ENCODE measurements at places on chromosomes 1 and 21.

DNA sequence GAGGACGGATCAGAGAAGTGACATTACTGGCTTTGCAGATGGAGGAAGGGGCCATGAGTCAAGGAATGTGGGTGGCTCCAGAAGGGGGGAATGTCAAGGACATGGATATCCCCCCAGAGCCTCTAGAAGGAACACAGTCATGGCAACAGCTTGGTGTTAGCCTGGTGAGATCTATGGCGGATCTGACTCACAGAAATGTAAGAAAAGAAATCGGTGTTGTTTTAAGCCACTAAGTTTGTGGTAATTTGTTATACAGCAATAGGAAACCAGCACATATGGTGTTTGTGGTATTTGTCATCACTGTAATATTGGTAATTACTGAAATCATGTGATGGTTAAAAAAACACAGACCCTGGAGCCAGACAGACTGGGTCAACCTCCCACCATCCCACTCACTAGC lies 236.2 kb downstream of the SETD4 start:
- no peak for DNase-seq

DNA sequence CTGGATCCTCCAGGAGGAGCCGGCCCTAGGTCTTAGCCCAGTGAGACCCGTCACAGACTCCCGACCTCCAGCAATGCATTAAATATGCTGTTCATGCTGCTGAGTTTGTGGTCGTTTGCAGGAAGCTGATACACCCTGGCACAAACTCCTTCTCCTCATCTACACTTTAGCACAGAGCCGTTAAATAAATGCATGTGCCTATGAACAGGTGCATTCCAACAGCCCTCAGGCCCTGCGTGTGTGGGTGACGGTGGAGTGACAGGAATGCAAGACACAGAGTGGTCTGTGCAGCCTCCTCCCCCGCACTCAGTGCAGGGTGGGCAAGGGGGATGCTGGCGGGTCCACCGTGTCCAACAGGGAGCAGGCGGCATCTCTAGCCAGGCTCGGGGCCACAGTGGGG lies 106.6 kb upstream of the TMPRSS2 start:
- no peak for DNase-seq

- DNase-seq, result no peak
These were observed 85.5 kb downstream of the RAB3GAP2 start for GRCh38 chr1:220186752-220187151.

- DNase-seq, result no peak
These were observed 3.2 kb downstream of the ZFYVE9 start for GRCh38 chr1:52145137-52145536.

- no peak for DNase-seq
These were observed 41.5 kb downstream of the CHIA start for GRCh38 chr1:111332190-111332589.

DNA sequence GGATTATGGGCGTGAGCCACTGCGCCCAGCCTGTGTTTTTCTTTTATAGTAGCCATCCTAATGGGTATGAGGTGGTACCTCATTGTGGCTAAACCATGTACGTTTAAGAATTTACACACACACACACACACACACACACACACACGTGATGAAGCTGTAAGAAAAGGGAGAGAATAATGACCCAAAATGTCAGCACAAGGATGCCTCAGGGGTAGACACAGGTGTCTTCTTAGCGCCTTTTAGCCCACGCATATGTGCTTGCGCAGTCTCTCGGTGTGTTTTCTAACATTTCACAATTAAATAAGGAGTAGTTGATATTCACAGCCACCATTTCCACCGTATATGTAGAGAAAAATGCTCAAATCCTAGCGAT lies 782 bp upstream of the PFKL start:
- DNase-seq, result peak; percentile 49

GRCh38 chr1:223224465-223224864 lies 81.4 kb upstream of the TLR5 start:
- no peak for DNase-seq

DNA sequence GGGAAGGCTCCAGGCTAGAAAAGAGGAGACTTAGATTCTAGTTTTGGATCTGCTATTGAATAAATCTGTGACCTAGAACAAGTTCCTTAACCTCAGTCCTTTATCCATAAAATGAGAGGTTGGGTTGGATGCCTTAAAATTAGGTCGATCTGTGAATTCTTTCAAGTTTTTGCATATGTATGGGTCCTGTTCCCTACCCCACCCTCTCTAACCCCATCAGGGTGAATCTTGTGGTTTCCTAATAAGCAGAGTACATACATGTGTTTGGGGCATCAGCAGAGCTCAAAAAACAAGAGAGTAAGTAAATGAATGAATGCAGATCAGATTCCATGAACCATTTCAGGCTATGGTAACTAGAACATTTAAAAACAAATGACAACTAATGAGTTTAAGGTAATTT lies 6.2 kb downstream of the SPRR4 start:
- no peak for DNase-seq

- peak; percentile 19 for DNase-seq
These were observed 40.3 kb downstream of the XPR1 start for GRCh38 chr1:180672105-180672504.

GRCh38 chr1:66022904-66023620 lies 230.4 kb downstream of the PDE4B start:
- DNase-seq, result no peak

- no peak for DNase-seq
These were observed 50.1 kb upstream of the KRTAP19-8 start for GRCh38 chr21:31088474-31088751.

- no peak for DNase-seq
These were observed 150.9 kb upstream of the JUN start for GRCh38 chr1:58934706-58935105.

GRCh38 chr1:4549930-4550329 lies 104.5 kb upstream of the AJAP1 start:
- DNase-seq, result peak; percentile 0

DNA sequence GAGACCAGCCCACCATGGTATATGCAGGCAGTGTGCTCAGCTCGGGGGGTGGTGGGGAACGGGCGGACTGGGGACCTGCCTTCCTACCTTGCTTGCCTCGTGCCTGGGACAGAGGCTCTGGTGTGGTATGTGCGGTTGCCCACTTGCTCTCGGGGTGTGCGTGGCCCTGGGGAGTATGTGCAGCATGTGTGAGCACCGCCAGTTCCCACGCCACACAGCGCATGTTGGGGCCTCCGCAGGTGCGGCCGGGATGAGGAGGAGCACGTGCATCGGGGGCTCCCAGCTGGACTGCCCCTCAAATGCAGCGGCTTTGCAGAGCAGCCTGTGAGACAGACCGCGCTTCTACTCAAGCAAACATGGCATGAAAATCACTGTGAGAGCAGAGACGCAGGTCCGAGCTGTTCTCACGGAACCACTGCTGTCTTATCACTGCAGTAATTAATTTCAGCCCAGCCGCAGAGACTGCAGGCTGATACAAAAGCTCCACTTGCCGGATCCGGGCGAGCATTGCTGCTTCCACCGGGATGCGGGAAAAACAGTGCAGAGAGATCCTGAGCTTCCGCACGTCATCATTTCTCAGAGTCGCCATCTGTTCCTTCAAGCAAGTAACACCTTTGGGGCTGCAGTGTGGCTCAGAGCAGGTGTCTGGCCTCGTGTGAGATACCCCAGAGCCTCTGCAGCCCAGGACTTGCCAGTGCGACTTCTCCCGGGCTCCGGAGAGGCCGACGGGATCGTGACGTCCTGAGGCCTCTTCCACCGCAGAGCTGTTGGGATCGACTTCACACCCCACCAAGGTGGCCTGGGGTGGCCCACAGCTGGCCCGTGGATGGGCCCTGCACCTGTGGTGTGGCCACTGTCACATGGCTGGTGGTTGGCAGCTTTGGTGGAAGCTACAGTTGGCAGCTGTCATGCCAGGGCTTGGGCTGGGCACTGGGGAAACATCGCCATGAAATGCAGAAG lies 92.6 kb upstream of the ACTRT2 start:
- DNase-seq, result no peak

DNA sequence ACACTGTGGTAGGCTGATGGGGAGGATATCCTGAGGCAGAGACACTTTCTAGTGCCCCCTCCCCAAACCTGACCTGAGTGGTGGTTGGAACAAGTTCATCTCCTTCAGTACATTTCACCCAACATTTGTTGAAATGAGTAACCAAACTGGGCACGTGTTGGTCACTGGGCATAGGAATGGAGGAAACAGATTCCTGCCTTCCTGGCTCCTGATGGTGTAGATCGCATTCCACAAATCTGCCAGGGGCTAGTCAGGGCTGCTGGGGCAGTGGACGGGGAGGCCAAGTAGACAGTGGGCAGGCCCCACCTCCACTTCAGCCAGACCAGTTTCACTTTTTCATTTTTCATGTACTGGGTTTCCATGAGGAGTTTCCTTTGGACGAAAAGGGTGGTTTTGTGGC lies 16.5 kb upstream of the ALX3 start:
- DNase-seq, result no peak

DNA sequence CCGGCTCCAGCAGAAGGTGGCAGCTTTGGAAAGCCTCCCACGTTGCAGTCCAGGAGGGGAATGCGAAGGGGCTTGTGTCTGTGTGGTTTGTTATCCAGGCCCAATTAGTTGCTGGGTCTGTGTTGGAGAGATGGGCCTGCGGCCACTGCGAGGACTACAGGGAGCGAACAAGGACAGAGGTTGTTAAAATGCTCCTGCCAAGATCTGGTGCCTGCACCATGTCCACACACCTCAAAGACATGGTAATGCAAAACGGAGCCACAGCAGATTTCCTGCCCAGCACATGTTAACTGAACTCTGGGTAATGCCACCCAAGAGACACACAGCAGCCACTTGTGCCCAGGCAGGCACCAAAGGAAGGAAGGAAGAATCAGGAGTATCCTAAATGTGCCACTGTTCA lies 18.6 kb downstream of the GRIK3 start:
- DNase-seq, result no peak

GRCh38 chr1:84862810-84863251 lies 30.2 kb downstream of the LPAR3 start:
- no peak for DNase-seq

Data from foreskin fibroblast (primary cell).